ENCODE measurements at places on chromosomes 12 and 14.

GRCh38 chr14:68934066-68934465 is 45.0 kb downstream of the ACTN1 start:
- DNase-seq, result no peak

- peak; percentile 49 for DNase-seq
These were observed 194.9 kb upstream of the OR4E1 start for GRCh38 chr14:21868442-21869046.

DNA sequence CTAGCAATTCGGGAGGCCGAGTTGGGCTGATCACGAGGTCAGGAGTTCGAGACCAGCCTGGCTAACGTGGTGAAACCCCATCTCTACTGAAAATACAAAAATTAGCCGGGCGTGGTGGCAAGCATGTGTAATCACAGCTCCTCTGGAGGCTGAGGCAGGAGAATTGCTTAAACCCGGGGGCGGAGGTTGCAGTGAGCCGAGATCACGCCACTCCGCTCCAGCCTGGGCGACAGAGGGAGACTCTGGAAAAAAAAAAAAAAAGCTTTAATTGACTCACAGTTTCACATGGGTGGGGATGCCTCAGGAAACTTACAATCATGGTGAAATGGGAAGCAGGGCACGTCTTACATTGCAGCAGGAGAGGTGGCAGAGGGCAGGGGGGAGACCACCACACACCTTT is 30.6 kb upstream of the SLC2A3 start:
- DNase-seq, result no peak

DNA sequence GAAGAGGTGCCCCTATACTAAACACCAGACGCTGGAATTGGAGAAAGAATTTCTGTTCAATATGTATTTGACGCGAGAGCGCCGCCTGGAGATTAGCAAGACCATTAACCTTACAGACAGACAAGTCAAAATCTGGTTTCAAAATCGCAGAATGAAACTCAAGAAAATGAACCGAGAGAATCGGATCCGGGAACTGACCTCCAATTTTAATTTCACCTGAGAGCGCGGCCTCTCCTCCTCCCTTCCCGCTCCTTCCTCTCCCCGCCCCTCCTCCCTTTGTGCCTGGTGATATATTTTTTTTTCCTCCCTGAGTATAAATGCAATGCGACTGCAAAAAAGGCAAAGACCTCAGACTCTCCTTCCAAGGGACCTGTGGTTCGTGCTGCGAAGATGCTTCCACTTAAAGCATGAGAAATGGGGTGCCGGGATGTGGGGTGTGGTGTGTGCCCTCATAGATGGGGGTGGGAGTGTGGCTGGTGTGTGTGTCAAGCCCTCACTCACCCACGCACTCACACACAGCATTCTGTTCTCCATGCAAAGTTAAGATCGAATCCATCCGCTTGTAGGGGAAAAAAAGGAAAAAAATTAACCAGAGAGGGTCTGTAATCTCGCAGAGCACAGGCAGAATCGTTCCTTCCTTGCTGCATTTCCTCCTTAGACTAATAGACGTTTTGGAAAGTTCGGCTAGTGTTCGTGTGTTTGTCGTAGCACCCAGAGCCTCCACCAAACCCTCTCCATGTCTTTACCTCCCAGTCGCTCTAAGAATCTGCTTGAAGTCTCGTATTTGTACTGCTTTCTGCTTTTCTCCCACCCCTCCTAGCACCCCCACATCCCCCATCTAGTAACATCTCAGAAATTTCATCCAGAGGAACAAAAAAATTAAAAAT is 4.5 kb downstream of the HOXC10 start:
- no peak for DNase-seq

- no peak for DNase-seq
These were observed 46.0 kb downstream of the SMIM41 start for GRCh38 chr12:52125476-52125900.

GRCh38 chr12:45235087-45236025 is 19.5 kb downstream of the ANO6 start:
- DNase-seq, result no peak

- DNase-seq, result no peak
These were observed 78.4 kb downstream of the DAD1 start for GRCh38 chr14:22510527-22511110.

DNA sequence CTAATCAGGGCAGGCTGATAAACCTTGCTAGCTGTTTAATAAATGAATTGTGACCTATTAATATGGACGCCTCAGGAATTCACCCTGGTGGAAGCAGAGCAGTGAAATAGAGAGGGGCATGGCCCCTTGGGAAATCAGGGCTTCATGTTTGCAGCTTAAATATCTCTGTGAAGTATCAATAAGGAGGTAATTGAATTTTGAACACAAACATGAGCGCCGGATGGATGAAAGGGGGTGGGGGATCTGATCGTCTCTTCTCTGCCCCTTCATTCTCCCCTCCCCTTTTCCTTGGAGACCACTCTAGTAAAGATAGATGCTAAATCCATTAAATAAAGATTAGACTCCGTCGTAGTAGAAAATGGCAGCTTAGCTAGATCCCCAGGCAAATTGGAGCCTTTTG is 70.5 kb downstream of the LIN52 start:
- no peak for DNase-seq

- no peak for DNase-seq
These were observed 18.4 kb downstream of the FAR2 start for GRCh38 chr12:29167445-29167844.

DNA sequence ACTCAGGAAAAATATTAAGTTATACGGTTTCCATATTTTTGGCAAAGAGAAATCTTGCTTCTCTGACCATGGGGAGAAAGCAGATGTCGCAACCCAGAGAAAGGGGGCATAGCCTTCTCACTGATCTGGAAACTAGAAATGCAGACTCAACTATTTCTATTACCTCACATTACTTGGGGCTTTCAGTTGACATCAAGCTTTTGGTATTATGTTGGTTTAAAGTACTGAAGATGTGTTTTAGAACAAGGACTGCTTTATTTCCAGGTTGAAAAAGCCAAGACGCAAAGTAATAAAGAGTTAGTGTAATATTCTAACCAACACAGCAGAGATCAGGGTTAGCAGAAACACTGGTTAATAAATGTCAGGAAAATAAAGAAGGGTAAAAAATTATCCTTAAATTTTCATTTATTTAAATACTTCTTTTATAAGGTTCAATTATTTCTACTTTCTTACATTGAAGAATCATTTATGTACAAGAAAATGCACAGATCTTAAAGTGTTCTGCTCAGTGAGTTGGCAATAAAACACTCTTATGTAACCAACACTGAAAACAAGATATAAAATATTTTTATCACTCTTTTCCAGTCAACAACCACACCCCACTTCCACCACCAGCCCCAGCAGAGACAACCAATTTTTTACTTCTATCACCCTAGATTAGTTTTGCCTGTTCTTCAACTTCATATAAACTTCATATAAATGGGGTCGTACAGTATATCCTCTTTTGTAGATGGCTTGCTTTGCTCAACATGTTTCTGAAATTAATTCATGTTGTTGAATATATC is 26.0 kb downstream of the DCP1B start:
- no peak for DNase-seq

- no peak for DNase-seq
These were observed 100.2 kb upstream of the ALX1 start for GRCh38 chr12:85179680-85180270.

DNA sequence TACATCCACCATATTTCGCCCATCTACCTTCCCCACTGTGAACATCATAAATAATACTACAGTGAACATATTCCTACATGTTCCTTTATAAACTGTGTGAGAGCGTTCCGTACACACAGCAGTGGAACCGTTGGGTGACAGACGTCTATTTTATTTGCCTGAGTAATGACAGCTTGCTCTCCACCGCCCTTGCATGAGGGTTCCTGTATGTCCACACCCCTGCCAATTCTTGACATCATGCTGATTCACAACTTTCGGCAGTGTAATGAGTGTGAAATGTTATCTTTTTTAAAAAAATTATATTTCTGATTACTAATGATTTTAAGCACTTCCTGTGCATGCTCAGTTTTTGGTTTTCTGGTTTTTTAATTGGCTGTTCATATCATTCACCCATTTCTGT is 4.3 kb upstream of the RAD52 start:
- no peak for DNase-seq

- no peak for DNase-seq
These were observed 226.7 kb downstream of the NPAS3 start for GRCh38 chr14:33165144-33165925.

- DNase-seq, result no peak
These were observed 205.3 kb downstream of the SSPN start for GRCh38 chr12:26400627-26401026.

DNA sequence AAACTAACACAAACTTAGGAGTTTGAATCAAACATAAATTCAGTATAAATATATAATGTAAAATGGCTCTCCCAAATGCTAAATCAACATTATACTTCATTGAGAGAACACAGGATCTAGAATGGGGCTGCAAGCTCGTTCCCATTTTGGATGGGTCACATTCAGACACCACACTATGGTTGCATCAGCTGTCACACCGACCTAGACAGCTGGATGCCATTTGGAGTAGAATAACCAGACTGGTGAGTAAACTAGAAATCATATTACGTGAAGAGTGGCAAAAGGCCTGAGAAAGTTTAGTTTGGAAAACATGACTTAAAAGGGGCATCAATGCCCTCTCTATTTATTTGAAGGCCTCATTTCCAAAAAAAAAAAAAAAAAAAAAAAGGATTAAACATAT is 430.4 kb downstream of the NPAS3 start:
- DNase-seq, result no peak

DNA sequence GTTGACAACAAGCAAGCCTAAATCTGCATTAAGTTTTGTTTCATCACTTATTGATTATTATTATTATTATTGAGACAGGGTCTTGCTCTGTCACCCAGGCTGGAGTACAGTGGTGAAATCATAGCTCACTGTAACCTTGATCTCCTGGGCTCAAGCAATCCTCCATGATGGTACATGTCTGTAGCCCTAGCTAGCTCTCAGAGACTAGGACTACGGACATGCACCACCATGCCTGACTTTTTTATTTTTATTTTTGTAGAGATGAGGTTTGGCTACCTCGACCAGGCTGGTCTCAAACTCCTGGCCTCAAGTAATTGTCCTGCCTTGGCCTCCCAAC is 35.7 kb upstream of the STK38L start:
- no peak for DNase-seq

- peak; percentile 3 for DNase-seq
These were observed 618 bp downstream of the GNPNAT1 start for GRCh38 chr14:52790756-52791222.

DNA sequence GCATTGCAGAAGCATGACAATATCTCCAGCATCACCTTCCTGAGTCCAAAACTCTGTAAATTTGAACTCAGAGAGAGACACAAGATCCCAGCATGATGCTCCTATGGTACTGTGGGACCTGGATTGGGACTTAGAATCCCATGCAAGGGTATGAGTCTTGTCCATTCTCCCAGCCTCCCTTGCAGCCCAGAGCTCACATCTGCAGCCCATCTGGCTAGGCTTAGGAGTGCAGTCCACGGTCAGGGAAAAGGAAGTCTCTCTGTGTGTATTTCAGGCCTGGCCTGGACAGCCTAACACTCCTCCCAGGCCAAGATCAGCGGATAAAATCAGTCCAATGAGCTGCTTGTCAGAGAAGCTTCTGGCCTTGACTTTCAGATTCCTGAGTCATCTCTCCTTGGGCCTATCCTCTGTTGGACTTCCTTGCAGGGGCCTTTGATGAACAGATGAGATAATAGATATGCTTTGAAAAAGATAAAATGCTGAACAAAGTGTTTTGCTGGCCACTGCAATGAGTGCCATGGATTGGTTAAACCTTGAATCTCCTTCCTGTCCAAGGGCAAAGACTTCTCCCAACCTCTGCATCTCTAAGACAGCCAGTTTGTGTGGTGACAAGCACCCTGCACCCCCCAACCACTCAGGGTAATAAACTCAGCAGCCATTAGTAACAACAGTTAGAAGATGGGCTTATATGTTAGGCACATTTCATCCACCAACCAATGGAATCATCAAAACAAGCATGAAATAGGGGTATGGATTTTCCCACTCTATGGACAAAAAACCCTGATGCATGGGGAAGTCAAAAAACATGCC is 412.8 kb upstream of the TBX3 start:
- no peak for DNase-seq

DNA sequence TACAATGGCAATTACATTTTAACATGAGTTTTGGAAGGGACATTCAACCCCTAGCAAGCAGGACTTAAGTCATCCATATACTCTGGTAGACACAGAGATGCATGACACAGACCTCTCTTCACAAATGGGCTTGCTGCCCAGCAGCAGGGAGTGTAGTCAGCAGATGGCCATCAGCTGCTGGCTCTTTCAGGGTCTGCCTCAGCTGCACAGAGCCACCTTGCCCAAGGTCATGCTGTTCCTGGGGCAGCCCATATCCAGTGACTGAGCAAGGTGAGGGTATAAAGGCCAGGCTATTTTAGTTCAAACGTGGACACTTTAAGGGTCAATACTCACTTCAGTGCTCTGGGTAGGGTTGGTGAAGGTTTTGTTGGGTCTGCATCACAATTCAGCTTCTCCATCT is 58.3 kb upstream of the JDP2 start:
- no peak for DNase-seq

- DNase-seq, result no peak
These were observed 128.1 kb downstream of the PRKD1 start for GRCh38 chr14:29799464-29800095.

GRCh38 chr12:19778172-19778571 is 338.9 kb downstream of the AEBP2 start:
- no peak for DNase-seq

- no peak for DNase-seq
These were observed 120.8 kb upstream of the WSCD2 start for GRCh38 chr12:108008163-108008905.

GRCh38 chr12:123946152-123946515 is 26.5 kb downstream of the CCDC92 start:
- no peak for DNase-seq

DNA sequence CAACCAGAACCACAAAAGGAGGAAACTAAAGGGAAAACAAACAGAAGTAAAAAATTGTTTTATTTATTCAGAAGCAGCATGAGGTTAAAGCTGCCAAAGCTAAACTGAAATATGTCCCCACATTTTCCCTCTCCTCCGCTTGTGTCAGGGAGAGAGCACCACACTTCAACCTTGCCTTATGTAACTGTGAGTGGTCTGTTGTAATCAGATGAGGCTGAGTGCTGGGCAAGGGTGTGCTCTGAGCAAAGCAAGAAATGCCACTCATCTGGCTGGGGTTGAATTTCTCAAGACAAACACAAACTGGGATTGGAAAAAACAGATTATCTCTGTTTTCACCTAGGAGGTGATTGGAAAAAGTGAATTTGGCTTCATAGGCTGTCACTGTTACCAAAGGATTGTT is 12.2 kb downstream of the CAPZA3 start:
- DNase-seq, result no peak

DNA sequence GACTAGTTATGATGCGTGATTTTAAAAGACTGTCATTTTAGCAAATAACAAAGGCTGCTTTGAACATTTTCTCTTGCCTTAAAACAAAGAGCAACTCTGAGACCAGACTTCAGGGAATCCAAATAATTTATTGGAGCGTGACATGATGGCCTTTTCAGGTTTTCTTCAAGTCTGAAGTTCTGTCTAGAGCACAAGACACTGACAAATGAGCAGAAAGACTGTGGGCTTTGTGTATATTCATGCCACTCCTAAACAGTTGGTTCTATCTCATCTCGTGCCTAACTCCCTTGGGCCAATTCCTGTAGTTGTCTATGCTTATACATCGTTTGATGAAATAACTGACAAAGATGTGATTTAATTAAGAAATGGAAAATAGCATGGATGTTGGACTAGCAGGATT is 47.5 kb downstream of the IFT81 start:
- DNase-seq, result no peak
